GM04503 (cell line): ENCODE measurements at places on chromosomes 16 and 17.
A peak's percentile ranks its signal among the peaks of the same experiment; 100 is the strongest.

GRCh38 chr16:51674615-51675014, 523.5 kb upstream of the SALL1 start:
- no peak for DNase-seq

DNA sequence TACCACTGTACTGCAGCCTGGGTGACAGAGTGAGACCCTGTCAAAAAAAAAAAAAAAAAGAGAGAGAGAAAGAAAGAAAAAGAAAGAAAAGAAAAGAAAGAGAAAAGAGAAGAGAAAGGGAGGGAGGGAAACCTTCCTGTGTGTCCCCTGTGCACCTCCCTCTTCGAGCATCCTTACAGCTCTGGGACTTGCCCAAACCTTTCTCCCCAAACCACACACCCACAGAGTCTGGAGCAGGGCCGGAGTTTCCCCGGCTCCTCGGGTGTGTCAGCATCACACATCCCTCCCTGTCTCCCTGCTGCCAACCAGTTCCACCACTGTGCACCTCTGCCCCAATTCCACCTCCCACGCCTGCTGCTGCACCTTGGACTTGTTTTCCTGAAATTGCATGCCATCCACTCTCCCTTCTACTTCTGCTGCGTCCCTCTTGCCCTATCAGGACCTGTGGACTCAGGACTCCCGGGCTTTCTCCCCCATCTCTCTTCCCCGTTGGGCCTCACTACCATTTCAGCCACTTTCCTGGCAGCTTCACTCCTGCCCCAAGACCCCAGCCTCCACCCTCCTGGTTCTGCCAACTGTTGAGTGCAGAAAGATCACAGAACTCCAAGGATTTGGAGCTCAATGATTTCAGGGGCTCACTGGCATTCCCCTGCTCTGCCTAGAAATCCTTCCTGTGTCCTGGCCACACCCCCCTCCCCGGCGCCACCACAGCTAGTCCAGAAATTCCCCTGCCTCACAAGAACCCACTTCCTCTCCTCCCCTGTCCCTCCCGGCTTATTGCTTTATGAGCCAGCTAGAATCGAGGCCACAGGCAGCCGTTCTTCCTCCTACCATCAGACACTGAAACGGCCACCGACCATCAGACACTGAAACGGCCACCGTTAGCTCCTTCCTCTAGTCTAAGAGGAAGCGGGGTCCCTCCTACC, 3.7 kb upstream of the CDK3 start:
- DNase-seq: no peak

DNA sequence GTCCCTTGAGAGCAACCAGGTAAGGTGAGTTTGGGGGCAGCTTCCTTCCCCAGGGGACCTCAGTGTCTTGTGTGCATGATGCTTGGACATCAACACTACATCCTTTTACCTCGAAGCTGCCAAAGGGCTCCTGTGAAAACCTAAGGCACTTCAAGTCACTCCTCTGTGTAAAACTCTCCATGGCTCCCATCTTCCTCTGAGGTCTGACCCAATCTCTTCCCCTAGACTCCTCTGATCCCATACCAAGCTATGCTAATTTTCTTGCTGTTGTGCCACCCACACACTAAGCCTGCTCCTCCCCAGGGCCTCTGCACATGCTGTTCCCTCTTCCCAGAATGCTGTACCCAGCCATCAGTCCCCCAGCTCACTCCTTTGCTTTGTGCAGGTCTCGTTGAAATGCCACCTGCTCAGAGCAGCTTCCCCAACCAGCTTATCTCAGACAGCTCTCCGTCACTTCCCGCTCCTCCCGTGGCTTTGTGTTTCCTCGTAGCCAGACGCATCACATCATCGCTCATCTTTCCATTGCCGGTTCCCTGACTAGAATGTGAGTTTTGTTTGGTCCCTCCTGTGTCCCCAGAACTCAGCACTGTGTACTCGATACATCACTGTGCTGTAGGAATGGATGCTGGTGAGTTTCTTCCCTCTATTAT, 78.4 kb downstream of the CNGB1 start:
- DNase-seq: no peak

DNA sequence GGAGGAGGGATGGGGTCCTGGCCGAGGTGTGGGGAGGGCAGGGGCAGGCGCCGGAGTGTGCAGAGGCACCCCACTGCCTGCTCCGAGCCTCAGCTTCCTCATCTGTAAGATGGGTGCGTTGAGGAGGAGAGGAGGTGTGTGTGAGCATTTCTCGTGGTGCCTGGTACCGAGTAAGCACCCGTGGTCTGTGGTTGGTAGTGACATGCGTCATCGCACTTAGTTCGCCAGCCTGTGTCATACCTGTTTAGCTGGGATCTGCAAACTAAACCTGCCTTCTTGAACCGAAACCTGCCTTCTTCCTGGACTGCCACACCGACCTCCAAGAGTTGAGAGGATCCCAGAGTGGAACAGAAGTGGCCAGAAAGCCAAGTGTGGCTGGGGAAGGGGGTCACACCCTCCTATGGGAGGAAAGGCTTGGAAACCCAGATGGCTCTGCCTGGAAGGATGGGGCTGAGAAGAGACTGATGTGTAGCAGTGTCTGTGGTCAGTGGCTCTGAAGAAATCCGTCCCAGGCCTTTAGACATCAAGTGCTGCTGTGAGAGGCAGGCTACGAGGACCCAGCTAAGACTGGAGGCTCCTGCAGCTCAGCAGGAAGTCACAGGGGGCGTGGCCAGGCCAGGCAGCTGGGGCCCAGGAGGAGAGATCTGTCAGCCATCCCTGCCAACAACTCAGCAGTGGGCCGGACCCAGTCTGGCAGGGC, 162.6 kb upstream of the PLCG2 start:
- no peak for DNase-seq

DNA sequence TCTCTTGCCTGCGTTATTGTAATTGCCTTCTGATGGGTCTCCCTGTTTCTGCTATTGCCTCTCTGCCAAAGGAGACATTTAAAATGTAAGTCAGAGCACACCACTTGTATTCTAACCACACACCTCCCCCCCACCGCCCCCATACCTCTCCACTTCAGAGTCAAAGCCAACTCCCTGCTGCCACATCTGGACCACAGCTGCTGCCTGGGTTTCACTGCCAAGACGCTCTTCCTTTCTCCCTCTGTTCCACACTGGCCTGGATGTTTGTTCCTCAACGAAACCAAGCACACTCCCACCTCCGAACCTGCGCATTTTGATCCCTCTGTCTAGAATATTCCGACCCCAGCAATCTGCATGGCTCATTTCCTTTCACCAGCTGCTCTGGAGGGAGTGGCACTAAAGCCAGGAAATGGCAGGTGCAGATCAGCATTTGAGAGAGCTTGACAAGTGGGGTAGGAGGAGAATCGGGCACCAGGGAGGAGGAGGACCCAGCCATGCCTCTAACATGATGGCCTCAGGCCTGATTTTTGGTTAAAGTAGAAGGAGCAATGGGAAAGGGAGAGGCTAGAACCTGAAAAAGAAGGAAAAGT, 92.4 kb upstream of the HS3ST2 start:
- DNase-seq: no peak

GRCh38 chr17:71872843-71873485, 247.9 kb upstream of the SOX9 start:
- no peak for DNase-seq

- no peak for DNase-seq
Observed at GRCh38 chr16:53261276-53261675, 173.0 kb upstream of the RBL2 start.

- DNase-seq: no peak
Observed at GRCh38 chr17:31068291-31068690, 26.5 kb upstream of the NF1 start.

GRCh38 chr16:11536104-11536866, 50.4 kb downstream of the LITAF start:
- DNase-seq: no peak

DNA sequence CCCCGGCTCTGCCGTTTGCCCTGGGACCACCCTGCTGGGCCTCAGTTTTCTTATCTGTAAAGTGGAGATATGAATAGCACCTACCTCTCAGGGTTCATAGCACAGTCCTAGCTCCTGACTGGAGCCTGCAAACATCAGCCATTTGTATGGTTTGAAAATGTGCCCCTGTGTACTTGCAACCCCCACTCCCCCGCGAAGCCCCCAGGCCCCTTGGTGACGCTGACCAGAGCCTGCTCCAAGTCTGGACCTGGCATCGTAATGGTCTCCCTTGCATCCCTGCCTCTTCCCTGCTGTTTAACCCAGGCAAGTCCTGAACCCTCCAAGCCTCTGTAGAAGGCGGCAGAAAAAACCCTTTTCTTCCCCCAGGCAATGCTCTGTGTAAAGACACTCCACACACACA, 128.0 kb downstream of the IRF8 start:
- no peak for DNase-seq

DNA sequence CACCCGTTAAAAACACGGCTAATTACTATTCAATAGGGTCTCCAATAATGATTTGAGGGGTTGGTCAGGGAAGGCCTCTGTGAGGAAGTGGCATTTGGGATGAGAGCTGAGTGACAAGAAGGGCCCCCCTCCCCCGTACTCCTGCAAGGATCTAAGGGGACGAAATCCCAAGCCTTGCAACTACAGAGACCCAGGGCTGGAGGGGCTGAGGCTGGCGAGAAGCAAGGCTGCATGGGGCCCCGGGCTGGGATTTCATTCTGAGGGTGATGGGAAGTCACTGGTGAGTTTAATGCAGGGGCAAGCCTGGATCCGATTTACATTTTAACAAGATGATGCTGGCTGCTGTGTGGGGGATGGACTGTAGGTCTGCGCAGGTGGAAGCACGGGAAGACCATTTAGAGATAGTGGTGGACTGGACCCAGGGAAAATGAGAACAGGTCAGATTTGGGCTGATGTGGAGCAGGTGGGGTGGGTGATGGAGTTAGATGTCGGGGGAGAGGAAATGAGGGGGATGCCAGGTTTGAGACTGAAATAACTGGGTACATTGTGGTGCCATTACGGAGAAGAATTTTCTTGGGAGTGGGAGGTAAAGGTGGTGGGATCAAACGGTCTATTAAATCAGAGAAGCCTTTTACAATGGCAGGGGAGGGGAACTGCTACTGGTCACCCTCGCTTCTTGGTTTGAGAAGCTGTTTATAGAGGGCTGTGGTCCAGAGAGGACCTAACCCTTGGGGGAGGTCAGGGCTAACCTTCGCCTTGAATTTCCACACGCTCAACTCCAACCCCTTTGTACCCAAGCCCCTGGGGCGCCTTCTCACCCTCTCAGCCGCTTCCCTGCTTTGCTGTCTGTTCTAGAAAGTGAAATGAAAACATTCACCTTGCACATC, 932 bp upstream of the MYBBP1A start:
- DNase-seq: no peak

GRCh38 chr17:41919165-41919817, 540 bp upstream of the ACLY start:
- DNase-seq: no peak

DNA sequence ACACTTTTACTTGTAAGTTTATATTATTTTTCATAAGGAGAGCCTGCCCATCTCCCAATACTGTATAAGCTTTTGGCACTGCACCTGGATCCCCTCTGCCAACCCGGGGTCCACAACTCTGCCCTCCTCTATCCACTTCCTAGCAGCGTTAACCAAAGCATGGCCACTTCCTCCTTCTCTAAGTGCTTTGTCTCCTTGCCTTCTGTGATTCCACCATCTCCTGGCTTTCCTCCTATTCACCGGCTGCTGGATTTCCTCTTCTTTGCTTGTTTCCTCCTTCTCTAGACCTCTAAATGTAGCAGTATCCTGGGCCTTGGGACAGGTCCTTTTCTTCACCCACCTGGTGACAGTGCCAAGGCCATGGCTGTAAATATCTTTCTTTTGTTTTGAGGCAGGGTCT, 20.0 kb upstream of the WFIKKN2 start:
- no peak for DNase-seq

DNA sequence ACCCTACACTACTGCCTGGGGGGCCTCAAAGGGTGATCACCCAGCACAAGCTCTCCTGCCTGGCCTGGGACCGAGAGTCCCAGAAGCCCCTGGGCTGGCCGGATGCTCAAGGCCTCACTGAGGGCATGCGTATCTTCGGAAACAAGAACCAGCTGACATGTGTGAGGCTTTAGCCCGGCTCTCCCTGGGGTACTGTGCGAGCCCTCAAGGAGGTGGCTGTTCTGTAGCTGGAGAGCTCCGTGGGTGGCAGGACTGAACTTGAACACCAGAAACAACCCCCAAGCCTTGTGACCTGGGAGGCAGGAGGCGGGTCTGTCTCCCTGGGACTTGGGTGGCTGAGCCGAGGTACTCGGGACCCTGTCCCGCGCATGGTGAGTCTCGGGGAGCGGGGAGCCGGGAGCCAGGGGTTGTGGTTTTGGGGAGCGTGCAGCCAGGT, 7.0 kb downstream of the DPEP1 start:
- no peak for DNase-seq

DNA sequence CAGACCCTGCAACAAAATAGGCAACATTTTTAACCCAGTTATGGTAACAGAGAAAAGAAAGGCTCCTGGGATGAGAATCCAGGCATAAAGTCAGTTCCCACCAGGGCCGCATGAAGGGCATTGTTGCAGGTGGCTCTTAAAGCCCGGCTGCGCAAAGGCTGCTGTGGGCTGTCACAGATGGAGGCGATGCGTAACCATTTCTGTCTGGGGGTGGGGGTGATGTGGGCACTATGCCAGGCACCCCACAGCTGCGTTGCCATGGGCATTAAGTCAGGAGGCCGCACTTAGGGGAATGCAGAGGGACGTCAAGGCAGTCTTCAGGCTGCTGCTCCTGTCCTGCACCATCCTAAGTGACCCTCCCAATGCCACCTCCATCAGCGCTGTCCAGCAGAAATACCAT, 228.4 kb downstream of the CPPED1 start:
- no peak for DNase-seq

- no peak for DNase-seq
Observed at GRCh38 chr17:32658470-32659418, 172.0 kb downstream of the CDK5R1 start.

GRCh38 chr17:64420143-64420670, 28.7 kb upstream of the MILR1 start:
- peak; percentile 37 for DNase-seq

- no peak for DNase-seq
Observed at GRCh38 chr17:57941384-57942370, 13.5 kb downstream of the CUEDC1 start.

DNA sequence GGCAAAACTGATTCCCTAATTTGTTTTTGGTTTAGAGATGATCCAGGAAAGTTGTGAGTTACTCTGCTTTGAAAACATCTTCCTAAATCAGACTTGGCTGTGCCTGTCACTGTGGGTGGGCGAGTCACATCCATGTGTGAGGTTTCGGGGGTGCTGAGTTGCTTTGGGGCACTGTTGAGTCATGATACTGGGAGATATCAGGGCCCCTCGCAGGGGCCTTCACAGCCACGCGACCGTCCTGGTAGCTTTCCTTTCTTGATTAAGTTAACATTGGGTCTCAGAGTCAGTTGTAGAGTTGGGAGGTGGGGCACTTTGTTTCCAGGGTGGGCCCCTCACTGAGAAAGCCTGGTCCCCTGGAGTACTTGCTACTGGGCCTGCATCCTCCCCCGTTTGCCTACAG, 58.3 kb upstream of the LGALS9 start:
- DNase-seq: no peak

- DNase-seq: no peak
Observed at GRCh38 chr17:8408371-8408770, 10.7 kb upstream of the RNF222 start.

DNA sequence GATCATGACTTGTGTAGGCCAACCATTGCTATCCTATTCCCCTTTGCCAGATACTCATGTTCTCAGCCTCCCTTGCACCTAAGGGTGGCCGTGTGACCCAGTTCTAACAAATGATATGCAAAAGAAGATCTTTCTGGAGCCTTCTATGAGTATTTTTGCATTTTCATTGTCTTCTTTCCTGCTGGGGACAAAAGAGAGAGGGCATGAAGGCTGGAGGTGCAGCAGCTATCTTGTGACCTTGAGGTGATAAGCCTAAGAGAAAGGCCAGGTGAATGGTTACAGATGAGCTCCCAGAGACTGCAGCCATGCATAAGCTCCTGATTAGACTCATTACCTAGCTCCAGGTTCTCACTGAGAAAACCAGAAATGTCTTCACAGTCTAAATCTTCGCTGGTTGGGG, 38.8 kb upstream of the PRKCB start:
- DNase-seq: no peak

GRCh38 chr17:55605705-55606487, 94.6 kb upstream of the SMIM36 start:
- DNase-seq: no peak
